ENCODE measurements at places on chromosomes 12 and 14. TPM values are rescaled to one million over a fixed set of nuclear protein-coding genes. Genes with fewer than 3 reads are reported as not detected.

DNA sequence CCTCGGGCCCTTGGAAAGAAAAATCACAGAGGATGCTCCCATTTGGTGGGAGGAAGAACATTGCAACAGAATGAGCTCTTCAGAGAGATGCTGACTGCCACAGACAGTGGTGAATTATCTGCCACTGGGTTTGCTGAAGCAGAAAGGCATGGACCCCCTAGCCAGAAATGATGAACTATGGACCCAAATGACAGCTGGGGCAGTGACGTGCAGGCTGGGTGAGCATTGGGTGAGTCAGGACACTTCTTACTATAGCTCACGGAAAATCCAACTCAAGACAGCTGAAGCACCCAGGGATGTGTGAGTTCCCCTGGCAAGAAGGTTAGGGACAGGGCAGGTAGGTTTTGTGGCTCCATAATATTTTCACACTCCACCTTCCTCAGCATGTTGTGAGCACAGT is 993.2 kb downstream of the BCL11B start:
- H3K27me3 ChIP-seq: no peaks in the 10 kb centered on the region
- DNase-seq: no peak
- H3K4me3 ChIP-seq: no peak overlapping the region

GRCh38 chr12:47634127-47634526 is 71.7 kb downstream of the RPAP3 start:
- no peak for DNase-seq
- no peak overlapping the region for H3K27ac ChIP-seq
- no peaks in the 10 kb centered on the region for H3K27me3 ChIP-seq
- H3K36me3 ChIP-seq: peaks cover 4% of the 10 kb centered on the region
- H3K4me3 ChIP-seq: no peak overlapping the region

DNA sequence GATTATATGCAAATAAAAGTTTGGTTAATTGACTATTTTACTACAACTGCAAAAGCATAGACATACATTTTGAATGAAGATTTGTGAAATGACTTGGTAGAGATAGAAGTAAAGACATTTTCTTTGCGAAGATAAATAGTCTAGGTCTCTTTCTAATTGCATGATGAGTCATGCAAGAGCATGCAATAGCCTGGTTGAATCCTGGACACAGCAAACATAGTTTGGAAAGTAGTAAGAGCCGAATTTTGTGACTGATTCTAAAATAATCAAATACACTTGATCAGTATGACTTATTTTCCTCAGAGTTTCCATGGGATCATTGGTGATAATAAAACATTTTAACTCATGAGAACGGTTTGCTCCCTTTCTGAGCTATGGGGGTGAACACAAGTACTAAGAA is 27.7 kb upstream of the CAND1 start:
- DNase-seq: no peak
- no peaks in the 10 kb centered on the region for H3K27me3 ChIP-seq
- no peaks in the 10 kb centered on the region for H3K4me1 ChIP-seq
- H3K36me3 ChIP-seq: no peaks in the 10 kb centered on the region
- no peak overlapping the region for H3K4me3 ChIP-seq

- DNase-seq: no peak
- no peak overlapping the region for H3K27ac ChIP-seq
- H3K27me3 ChIP-seq: peaks cover 15% of the 10 kb centered on the region
- H3K4me1 ChIP-seq: no peaks in the 10 kb centered on the region
Measured at GRCh38 chr12:7877420-7877819, 4.7 kb upstream of the SLC2A14 start.

DNA sequence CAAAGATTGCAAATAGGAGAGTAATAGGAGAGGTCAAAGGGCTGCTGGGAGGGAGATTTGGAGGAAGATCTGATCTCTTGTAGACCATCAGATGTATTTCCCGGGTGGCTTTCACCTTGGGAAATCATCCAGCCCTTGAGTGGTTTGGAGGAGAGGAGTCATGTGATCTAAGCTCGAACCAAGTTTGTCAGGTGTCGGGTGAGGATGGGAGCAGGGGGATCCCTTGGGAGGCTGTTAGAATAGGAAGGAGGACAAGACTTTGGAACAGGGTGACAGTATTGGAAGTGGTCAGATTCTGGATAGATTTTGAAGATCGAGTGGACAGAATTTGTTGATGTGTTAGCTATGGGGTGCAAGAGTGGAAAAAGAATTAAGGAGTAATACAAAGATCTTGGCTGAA is 46.6 kb downstream of the C12orf75 start:
- DNase-seq: no peak
- H3K27ac ChIP-seq: no peak overlapping the region
- no peaks in the 10 kb centered on the region for H3K4me1 ChIP-seq
- H3K27me3 ChIP-seq: no peaks in the 10 kb centered on the region
- no peak overlapping the region for H3K4me3 ChIP-seq

GRCh38 chr12:123929946-123930583 is 42.6 kb downstream of the CCDC92 start:
- H3K27me3 ChIP-seq: no peaks in the 10 kb centered on the region
- no peak overlapping the region for H3K4me3 ChIP-seq
- H3K4me1 ChIP-seq: no peaks in the 10 kb centered on the region
- H3K36me3 ChIP-seq: no peaks in the 10 kb centered on the region
- no peak for DNase-seq
- H3K27ac ChIP-seq: no peak overlapping the region

DNA sequence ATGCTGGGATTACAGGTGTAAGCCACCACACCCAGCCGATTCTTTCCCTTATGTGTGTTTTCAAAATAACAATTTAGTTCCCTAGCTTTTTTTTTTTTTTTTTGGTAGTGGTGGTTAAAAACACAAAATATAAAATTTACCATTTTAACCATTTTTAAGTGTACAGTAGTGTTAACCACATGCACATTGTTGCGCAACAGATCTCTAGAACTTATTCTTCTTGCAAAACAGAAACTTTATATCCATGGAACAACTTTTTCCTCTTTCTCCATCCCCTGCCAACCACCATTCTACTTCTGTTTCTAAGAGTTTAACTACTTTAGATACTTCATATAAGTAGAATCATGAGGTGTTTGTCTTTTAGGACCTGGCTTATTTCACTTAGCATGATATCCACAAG is 1.1 kb upstream of the NDUFA12 start:
- H3K27me3 ChIP-seq: no peaks in the 10 kb centered on the region
- no peak for DNase-seq
- no peak overlapping the region for H3K4me3 ChIP-seq
- H3K27ac ChIP-seq: no peak overlapping the region

- H3K27ac ChIP-seq: no peak overlapping the region
- H3K4me1 ChIP-seq: no peaks in the 10 kb centered on the region
- no peaks in the 10 kb centered on the region for H3K36me3 ChIP-seq
- no peak overlapping the region for H3K4me3 ChIP-seq
- no peak for DNase-seq
Measured at GRCh38 chr14:65613131-65613650, 200.7 kb downstream of the FUT8 start.

DNA sequence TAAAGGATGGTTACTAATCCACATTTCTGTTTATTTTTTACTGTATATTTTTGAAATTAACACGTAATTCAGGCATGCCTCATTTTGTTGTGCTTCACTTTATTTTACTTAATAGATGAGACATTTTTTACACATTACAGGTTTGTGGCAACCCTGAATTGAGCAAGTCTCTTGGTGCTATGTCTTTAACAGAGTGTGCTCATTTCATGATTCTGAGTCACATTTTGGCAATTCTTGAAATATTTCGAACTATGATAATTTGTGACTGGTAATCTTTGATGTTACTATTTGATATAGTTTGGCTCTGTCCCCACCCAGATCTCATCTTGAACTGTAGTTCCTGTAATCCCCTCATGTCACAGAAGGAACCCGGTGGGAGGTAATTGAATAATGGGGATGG is 1120.5 kb upstream of the FLRT2 start:
- DNase-seq: no peak
- H3K27me3 ChIP-seq: no peaks in the 10 kb centered on the region
- no peaks in the 10 kb centered on the region for H3K4me1 ChIP-seq
- H3K4me3 ChIP-seq: no peak overlapping the region

DNA sequence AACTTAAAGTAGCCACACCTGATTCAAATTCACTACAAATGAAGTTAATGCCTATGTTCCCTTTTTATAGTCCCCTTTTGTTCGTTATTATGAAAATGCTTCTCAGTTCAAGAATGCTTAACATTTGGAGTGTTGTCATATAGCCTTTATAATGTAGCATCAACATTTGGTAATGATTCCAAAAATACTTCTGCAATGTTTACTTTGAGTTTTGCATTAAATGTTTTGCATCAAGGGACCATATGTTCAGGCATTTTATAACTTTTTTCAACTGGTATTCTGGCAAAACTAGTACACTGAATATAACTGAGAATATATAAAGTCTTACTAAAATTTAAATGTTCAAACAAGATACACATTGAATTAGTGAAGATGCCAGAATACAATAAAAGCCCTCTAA is 209.6 kb upstream of the SLC16A7 start:
- H3K36me3 ChIP-seq: no peaks in the 10 kb centered on the region
- no peak overlapping the region for H3K4me3 ChIP-seq
- H3K27me3 ChIP-seq: no peaks in the 10 kb centered on the region
- no peak for DNase-seq
- no peak overlapping the region for H3K27ac ChIP-seq

DNA sequence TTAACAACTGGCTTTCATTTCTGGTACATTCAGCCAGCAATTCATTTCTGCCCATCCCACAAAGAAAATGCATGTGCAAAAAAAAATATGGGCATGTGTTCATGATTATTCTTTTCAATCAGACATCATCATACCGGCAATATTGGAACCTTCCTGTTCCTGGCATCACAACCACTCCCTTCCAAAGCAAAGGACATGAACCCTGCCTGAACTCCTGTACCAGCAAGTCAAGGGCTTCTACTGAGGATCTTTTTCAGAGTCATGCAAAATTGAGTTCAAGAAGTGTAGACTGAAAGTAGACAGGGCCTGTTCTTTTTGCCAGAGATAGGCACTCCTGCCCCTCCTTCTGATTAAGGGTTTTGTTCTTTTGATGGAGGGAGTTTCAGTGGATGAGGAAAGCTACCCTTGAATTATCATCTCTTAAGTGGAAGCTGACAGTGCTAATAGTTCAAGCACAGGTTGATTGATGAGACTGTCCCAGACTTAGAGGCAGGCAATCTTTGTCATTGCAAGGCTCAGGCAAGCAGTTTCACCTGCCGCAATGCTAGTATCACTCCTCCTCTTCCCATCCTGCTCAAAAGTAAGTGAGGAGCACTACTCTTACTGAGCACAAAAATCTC is 22.3 kb upstream of the DIO2 start:
- H3K36me3 ChIP-seq: no peaks in the 10 kb centered on the region
- no peaks in the 10 kb centered on the region for H3K4me1 ChIP-seq
- H3K27me3 ChIP-seq: no peaks in the 10 kb centered on the region
- DNase-seq: no peak
- H3K27ac ChIP-seq: no peak overlapping the region

The SERPINA5 gene
- 0.40 TPM for total RNA-seq

The MDM2 gene
- 51.9 TPM for total RNA-seq

All from heart right ventricle (tissue), 16 donors.